ENCODE measurements at places on chromosomes 1 and 21. TPM values are rescaled to one million over a fixed set of nuclear protein-coding genes. Genes with fewer than 3 reads are reported as not detected.

The SELENBP1 gene
- polyA plus RNA-seq = 49.4 TPM

The IQGAP3 gene
- 17.0 TPM for polyA plus RNA-seq

The BGLAP gene
- polyA plus RNA-seq = 1.7 TPM

The FAM89A gene
- polyA plus RNA-seq = 16.0 TPM

DNA sequence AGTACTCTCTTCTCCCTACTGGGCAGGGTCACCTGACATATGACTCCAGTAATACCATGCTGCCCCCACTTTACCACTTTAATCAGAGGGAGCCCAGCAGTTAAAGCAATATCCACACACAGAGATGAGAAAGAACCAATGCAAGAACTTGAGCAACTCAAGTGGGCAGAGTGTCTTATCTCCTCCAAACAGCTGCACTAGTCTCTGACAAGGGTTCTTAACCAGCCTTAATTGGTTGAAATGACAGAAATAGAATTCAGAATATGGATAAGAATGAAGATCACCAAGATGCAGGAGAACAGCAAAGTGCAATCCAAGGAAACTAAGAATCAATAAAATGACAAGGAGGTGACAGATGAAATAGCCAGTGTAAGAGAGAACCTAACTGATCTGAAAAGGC lies 91.0 kb downstream of the KCNT2 start:
- no peak for DNase-seq

- no peak for DNase-seq
Measured at GRCh38 chr21:25298512-25299491, 308.5 kb downstream of the MRPL39 start.

The DPH2 gene
- polyA plus RNA-seq = 23.2 TPM

The IFI6 gene
- 19.2 TPM for polyA plus RNA-seq

DNA sequence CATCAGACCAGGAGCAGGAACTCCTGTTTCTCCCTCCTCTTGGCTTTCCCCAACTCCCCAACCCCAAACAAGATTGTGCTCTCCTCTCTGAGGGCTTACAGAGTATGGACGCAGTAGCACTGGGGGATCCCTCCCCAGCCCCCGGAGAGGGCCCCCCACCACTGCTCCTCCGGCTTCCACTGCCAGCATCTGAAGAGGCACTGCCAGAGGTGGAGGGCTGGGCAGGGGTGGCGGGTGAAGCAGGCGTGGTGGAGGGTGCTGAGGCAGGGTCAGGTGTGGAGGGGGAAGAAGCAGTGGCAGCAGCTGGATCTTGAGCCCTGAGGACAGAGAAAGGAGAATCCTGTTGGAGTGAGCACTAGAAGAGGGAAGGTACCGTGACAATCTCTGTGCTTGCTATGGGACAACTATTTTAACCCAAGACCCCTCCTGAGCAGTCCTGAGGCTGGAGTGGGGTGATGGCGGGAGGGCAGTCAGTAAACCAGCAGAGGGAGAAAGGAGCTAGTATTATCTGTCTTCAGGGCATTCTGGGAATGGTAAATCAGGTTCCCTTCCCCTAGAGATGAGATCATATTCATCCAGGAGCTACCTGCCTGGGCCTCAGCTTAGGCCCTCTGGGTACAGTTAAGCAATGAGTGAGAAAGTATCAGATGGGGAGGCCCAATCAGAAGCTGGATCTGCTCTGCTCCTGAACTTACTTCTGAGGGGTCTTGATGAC lies 2.4 kb downstream of the UBQLN4 start:
- DNase-seq = no peak

DNA sequence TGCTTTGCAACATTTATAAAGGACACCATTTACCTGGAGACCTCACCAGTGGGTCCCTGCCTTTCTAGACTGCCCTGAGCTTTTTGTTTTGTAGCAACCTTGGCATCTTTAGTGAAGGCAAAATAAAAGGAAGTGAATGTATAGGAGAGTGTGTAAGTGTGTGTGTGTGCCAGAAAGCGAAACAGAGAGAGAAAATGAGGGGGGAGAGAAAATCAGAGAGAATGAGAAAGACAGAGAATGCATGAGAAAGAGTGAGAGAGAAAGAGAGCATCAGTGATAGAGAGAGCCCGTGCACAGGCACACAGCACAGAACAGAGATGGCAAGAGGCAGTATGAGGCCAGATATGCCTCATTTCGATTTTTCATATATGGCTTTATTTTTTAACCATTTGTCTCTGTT lies 57.5 kb downstream of the HSD3B1 start:
- no peak for DNase-seq

DNA sequence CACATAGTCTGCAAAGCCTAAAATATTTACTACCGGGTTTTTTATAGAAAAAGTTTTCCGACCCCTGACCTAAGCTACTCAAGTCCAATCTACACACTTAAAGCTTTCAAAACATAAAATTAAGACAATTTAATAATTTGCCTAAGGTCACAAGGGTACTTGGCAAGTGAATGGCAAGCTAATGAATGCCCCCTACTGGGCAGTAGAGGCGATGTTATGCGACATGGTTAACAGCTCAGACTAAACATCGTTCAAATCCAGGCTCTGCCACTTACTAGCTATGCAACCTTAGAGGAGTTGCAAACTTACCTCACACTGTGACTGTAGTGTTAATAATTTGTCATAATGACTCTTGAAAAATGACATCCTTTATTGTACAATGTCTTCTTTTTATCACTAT lies 317.2 kb upstream of the NFIA start:
- no peak for DNase-seq

The NDC1 gene
- 27.1 TPM for polyA plus RNA-seq

The LENEP gene
- polyA plus RNA-seq = 0.36 TPM

DNA sequence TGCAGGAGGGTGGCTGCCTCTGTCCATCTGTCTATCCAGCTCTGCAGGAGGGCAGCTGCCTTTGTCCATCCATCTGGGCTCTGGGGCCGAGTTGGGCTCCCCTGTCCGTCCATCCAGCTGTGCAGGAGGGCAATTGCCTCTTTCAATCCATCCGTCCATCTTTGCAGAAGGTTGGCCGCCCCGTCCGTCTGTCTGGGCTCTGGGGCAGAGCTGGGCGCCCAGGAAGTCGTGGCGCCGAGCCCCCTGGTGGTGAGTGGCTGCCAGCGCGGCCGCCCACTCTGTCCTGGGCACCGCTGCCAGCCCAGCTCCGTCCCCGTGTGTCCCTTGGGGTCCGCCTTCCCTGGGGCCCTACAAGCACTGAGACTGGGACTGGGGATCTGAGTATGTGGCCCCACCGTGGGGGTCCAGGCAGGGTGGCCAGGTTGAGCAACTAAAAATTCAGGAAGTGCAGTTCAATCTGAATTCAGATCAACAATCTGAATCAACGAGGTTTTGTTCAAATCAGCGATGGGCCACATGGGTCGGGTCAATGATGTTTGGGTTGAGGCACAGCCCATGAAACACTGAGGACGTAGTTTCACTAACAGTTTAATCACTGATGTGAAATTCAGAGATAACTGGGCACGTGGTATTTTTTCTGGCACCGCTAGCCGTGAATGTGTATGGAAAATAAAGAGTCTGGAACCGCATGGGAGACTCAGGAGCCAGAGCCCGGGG lies 99.1 kb upstream of the ACTRT2 start:
- DNase-seq = no peak

DNA sequence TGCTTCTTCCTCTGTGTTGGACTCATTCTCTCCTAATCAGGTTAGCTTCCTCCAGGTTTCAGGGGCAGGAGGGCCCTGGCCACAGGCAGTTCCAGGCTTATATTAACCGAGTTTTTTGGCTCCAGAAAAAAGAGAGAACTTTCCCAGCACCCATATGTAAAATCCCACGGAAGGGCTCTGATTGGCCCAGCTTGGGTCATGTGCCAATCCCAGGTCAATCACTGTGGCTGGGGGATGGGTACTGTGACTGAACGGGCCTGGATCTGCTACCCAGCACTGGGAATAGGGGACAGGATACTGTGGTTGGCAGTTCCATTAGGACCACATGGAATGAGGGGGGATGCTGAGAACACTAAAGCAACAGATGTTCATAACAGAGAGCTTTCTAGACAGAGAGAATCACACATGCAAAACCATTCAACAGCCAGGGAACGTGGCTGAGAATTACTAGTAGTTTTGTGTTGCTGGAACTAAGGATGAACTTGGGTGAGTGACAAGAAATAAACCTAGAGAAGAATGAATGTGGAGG lies 51.1 kb upstream of the NEK2 start:
- DNase-seq = no peak

The ICOSLG gene
- 10.7 TPM for polyA plus RNA-seq

DNA sequence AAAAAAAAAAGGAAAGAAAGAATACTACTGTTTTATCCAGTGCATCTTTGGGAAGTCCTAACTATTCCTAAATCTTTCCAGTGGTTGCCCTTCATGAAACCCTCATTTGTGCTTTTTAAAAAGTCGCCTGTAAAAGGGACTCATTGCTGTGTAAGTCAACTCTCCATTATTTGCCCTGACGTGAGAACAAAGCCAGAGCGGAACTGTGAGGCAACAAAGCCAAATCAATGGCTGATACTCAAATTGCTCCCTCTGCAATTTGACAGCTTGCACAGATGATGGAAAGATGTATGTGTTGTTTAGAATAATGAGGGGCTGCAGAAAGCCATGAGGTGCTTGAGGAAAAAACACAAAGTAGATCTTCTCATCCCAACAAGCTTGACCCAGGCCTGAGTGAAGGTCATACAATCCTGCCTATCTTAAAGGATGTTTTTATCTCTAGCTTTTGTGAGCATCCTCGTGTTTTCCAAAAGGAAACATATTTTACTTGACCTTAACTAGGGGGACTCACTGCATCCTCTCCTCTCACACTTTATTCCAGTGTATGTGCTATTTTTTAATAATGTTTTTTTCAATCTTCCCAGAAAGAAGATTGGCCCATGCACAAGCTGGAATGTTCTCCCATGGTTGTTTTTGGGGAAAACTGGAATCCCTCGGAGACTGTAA lies 33.4 kb downstream of the SMYD2 start:
- DNase-seq = no peak

- DNase-seq = no peak
Measured at GRCh38 chr1:186798960-186799688, 29.6 kb upstream of the PLA2G4A start.

The SLC9C2 gene
- 0.10 TPM for polyA plus RNA-seq

DNA sequence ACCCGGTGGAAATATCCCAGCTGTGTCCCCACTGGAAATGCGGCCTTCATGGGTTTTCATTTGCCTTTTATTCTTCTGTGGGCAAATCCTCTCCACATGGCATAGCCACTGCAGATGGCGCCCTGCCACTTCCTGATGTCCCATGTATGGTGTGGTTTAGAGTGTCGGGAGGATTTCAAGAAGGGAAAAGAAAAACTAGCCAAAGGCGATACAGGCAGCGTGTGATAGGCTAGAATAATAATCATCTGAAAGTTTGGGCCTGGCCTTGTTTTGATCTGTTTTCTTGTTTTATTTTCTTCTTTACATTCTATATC lies 123.6 kb downstream of the PEX14 start:
- DNase-seq = no peak

DNA sequence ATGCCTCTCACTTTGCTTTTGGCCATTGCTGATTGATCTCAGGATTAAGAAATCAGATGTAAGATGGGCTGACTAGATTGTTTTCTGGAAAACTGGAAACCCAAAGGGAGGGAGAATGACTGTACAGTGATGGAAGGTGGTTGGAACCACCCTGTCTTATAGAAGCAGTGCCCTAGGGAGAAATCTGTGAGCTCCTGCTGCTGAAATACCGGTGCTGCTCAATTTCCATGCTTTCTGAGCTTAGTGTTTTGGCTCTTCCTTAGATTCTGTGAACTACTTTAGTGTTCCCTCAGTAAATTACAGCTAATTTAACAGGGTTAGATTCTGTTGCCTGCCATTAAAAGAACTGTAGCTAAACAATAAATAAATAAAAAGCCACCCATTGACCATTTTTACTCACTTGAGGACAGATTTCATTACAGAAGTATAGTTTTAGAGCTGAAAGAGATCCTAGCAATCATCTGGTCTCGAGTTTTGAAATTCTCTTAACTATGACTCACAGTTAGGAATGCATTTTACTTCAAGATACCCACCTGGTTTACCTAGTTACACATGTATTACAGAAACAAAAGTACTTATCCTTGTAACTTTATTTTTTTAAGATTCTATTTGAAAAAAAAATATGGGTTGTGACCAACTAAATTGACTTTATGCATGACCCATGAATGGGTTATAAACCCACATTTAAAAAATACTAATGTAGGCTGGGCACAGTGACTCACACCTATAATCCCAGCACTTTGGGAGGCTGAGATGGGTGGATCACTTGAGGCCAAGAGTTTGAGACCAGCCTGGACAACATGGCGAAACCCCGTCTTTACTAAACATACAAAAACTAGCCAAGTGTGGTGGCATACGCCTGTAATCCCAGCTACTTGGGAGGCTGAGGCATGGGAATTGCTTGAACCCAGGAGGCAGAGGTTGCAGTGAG lies 33.2 kb downstream of the CAMSAP2 start:
- DNase-seq = no peak

- DNase-seq = no peak
Measured at GRCh38 chr1:95098196-95098595, 19.0 kb upstream of the TLCD4 start.

DNA sequence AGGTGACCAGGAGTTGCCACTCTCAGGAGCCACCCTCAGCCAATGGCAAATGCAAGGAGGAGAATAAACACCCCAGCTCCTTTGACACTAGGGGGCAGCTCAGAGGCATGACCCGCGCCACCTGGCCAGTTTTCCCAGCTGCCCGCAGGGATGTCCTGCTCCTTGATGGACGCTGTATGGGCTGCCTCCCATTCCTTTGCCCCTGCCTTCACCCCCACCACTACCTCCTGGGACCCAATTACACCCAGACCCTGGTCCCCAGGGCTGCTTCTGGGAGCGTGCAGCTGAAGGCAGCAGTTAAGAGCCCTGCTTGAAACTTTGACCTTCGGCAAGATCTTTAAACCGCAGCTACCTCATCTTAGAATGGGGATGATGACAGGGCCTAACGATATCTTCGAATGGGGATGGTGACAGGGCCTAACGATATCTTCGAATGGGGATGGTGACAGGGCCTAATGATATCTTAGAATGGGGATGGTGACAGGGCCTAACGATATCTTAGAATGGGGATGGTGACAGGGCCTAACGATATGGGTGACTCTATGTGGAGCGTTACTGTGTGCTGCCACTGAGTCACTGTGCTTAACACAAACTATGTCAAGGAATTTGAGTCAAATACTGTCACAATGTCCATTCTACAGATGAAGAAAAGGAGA lies 163.0 kb upstream of the KAZN start:
- no peak for DNase-seq

The CYP4A22 gene
- 6.3 TPM for polyA plus RNA-seq

- no peak for DNase-seq
Measured at GRCh38 chr1:23978805-23979204, 1.3 kb downstream of the SRSF10 start.

The OR2L2 gene
- 0.12 TPM for polyA plus RNA-seq

DNA sequence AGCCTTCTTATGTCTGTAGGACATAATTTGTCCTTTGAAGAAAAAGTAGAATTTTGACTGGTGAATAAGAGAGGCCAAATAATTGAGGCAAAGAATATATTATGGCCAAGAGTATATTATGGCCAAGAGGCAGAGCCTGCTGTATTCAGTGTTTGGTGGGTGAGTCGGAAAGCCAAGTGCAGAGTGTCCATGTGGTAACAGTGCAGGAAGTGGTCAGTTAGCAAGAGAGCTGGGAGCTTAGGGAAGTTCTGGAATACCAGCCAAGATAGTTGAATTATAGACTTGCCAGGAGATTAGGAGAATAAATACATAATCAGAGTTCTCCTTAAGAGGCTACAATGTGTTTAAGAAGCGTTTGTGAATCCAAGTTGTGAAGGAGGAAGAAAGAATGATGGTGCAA lies 131.5 kb upstream of the LMO4 start:
- no peak for DNase-seq

The GNAT2 gene
- 0.20 TPM for polyA plus RNA-seq

The SUCO gene
- 51.4 TPM for polyA plus RNA-seq
